ENCODE measurements at places on chromosomes 2 and 18.

DNA sequence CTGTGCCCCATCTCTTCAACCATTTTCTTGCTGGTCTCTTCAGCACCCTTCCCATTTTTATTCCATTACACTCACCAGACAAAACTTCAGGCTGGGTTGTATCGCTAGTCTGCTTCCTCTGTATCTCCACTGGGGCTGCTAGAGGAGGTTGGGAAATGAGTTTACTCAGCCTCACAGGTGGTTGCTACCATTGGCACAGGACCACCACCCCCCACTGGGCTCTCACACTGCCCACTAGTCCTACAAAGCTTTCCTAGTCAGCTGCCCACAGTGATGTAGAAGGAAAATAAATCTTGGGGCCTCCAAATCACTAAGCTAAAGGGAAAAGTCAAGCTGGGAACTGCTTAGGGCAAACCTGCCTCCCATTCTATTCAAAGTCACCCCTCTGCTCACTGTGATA lies 12.3 kb upstream of the IL1B start:
- DNase-seq, result no peak

DNA sequence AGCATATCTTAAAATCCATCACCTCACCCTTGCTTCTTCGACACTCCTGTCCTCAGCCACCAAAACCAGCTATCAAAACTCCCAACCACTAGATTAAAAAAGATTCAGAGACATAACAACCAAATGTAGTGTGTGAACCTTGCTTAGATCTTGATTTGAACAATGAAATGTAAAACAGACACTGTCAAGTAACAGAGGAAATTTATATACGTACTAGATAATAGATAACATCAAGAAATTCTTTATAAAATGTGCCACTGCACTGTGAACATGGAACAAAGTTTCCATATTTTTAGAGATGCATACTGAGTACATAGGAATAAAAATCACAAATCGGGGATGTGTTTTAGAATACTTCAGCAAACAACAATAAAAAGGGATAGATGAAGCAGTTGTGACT lies 86.0 kb downstream of the THADA start:
- DNase-seq, result no peak

- no peak for DNase-seq
These were observed 53.0 kb downstream of the BIN1 start for GRCh38 chr2:127053731-127054603.

DNA sequence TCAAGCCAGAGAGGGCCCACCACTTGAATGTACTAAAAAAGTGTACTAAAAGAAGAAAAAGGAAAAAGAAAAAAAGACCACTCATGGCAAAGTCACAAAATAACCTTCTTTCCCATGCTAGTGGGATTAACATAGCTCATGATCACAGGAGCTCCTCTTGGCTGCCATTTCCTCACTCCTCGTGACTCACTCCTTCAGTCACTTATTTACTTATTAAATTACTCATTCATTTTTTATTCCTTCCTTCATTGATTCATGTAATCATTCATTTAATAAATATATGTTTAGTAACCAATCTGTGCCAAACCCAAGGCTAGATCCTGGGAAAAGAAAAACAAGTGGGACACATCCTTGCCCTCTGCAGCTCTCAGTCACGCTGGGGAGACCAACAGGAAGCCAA lies 300.5 kb downstream of the INSIG2 start:
- no peak for DNase-seq

- DNase-seq, result no peak
These were observed 40.9 kb downstream of the DSG2 start for GRCh38 chr18:31538837-31539236.

GRCh38 chr2:237763812-237764211 lies 34.8 kb upstream of the RBM44 start:
- DNase-seq, result no peak

DNA sequence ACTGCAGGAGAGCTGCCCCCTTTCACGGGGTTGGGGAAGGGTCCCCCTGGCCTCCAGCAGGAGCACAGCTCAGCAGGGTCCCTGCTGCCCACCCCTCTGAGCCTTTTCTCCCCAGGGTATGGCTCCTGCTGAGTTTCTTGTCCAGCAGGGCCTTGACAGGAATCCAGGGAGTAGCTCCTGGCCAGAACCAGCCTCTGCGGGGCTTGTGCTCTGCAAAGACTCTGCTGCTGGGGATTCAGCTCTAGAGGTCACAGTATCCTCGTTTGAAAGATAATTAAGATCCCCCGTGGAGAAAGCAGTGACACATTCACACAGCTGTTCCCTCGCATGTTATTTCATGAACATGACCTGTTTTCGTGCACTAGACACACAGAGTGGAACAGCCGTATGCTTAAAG lies 21.2 kb downstream of the FOSL2 start:
- no peak for DNase-seq
